ENCODE measurements at places on chromosomes 11 and 22.

DNA sequence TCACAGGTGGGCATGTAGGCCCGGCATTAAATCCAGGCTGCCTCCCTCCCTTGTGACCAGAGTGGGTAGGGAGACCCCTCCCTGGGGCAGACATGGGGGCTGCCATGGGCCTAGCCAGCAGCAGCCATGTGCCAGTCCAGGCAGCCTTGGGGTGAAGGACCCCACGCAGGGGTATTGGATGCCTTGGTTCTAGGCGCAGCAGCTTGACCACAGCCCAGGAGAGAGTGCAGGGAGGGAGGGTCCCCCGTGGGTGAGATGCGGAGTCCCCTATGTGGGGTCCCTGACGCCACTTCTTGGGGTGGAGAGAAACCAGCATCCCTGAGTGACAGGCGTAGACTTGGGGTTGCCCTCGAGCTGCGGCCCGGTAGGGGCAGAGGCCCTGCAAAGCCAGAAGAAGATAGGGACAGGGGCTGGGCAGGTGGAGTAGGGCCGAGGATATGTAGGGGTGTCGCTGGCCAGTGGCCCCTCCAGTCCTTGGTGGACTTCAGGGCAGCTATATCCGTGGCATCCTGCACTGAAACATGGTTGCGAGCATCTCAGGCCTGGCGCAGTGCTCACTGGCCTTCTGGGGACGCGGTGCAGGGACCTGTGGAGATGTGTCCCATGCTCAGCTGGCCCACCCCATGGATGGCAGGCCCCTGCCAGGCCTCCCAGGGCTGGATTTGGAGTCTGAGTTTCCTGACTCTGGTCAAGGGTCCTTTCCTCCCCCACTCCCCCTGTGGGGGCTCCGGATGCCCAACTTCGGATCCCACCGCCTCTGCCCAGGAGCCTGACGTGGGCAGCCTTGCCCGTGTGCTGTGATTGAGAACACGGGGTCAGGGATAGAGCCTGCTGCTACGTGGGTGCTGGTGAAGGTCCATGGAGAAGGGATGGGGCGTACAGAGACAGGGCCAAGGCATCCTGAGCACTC lies 1179.8 kb downstream of the BRD1 start:
- no peak for DNase-seq

DNA sequence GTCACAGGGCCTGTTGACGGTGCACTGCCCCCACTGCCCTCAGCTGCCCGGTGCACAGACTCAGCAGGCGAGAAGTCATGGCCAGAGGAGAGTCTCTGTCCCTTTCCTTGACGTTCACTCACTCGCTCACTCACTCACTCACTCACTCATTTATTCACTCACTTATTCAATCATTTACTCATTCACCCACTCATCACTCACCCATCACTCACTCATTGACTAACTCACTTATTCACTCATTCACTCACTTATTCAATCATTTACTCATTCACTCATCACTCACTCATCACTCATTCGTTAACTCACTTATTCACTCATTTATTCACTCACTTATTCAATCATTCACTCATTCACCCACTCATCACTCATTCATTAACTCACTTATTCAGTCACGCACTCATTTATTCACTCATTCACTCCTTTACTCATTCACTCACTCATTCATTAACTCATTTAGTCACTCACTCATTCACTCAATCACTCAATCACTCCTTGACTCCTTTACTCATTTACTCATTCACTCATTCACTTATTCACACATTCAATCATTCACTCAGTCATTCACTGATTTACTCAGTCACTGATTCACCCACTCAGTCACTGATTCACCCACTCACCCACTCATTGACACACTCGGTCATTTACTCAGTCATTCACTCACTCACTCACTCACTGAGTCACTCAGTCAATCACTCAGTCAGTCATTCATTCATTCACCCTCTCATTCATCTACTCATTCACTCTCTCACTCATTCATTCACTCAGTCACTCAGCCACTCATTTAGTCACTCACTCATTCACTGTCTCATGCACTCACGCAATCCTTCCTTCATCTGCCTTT lies 1193.5 kb downstream of the BRD1 start:
- DNase-seq: no peak

GRCh38 chr11:6307876-6308275 lies 12.4 kb downstream of the CAVIN3 start:
- DNase-seq: no peak

DNA sequence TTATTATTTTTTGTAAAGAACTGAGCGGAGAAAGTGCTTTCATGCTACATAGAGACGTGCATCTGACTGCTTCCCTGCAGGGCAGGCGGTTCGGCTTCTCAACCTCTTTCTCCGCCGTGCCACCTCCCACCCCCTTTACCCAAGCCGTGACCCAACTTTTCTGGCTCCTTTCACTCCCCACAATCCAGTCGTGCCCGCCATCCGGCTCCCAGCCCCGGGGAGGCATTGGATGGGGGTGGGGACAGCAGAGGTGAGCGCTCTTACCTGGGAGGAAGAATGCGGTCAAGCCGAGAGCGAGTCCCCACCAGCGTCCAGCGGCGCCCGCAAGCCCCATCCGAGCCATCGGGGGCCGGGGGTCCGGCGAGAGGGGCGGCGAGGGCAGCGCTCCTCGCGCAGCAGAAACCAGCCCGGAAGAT lies 781 bp downstream of the NECTIN1 start:
- no peak for DNase-seq

GRCh38 chr11:112150517-112150916 lies 13.4 kb downstream of the IL18 start:
- no peak for DNase-seq

DNA sequence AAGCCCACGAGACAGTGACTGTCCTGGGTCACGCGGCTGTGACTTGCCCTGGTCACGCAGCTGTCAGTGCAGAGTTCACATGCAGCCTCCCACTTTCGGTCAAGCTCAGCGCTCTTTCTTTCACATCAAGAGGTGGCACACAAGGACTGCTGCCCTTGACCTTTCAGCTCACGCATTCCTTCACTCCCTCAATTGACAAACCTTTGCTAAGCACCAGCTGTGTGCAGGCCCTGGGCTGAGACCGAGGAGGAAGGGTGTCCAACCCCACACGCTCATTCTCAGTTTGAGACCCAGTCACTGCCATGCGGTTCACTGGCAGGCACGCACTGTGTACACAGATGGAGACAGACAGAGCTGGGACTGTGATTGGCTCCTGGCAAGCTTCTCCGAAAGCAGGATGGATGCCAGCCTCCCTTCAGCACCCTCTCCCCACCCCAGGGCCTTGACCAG lies 70.3 kb downstream of the SCUBE1 start:
- DNase-seq: no peak

DNA sequence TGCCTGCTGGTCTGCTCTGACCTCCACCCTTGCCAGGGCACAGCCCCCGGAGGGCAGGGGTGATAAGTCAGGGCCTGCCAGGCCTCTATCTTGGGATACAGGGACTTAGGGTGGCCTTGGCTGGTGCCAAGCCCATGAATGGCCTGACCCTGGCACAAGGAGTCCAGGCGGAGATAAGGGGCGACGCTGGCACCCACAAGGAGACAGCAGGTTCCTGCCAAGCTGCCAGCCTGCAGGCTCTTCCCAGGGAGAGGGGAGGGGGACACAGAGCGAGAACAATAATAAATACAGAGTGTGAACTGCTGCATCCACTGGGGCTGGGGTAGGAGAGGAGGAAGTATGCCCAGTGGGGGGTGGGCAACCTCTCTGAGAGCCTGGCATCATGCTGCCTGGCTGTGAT lies 978 bp downstream of the CSDC2 start:
- no peak for DNase-seq

Data from right renal pelvis (tissue), 4 donors.